Activated gamma-delta T cell (primary cell): ENCODE measurements at places on chromosomes 3 and 15.

- no peak for DNase-seq
Measured at GRCh38 chr15:81281456-81281735, 42.5 kb downstream of the STARD5 start.

- DNase-seq = no peak
Measured at GRCh38 chr15:65189102-65189740, 4.1 kb upstream of the CLPX start.

GRCh38 chr15:72474912-72475628, 940 bp downstream of the ARIH1 start:
- DNase-seq = peak; percentile 57

DNA sequence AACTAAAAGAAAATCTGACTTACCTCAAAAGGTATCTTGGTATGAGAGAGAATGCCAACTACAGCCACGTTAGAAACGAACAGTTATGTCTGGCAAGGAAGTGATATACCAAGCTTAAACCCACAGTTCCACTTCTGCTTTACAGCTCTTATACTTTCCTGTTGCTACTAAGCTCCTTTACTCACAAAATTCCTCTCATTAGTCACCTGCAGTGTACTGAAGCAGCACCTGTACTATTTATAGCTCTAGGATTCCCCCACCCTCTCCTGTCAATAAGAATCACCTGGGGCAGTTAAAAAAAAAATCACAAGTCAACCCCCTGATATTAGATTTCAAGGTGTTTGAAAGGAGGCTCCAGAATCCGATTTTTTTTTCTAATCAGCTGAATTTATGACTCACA, 2.9 kb upstream of the TMEM266 start:
- no peak for DNase-seq
